Large intestine (tissue), 12 donors: ENCODE measurements at places on chromosomes 7 and 10. TPM values are rescaled to one million over a fixed set of nuclear protein-coding genes. Genes with fewer than 3 reads are reported as not detected.

MRLN gene
- 0.33 TPM for polyA plus RNA-seq

DNA sequence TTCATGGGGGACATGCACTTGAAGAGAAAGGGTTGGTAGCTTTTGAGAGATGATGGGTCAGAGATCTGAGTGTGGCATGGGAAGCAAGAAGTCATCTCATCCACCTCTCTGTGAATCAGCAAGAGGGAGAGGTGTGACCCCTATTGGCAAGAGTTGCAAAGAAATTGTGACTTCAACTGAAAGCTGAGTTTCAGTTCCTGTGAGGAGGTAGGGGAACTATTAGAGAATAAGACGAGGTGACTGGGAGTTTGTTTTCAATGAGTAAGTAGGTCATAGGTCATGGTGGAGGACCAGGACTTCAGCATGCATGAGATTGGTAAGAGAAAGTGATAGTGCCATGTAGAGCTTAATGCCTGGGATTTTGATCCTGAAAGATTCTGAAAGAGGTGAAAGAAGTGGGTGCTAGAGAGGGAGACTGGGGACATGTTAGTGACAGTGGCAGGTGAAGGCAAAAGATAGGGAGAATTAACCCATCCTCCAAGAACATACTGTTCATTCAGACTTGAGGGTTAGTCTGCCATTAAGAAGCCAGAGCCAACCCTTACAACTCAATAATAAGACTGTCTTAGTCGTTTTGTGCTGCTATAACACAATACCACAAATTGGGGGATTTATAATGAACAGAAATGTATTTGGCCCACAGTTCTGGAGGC is 75.5 kb upstream of the CAPZA2 start:
- no peak overlapping the region for H3K27ac ChIP-seq
- no peak overlapping the region for H3K4me3 ChIP-seq
- DNase-seq: peak; percentile 50
- H3K36me3 ChIP-seq: no peaks in the 10 kb centered on the region
- no peaks in the 10 kb centered on the region for H3K27me3 ChIP-seq

- no peaks in the 10 kb centered on the region for H3K36me3 ChIP-seq
- H3K4me1 ChIP-seq: no peaks in the 10 kb centered on the region
- DNase-seq: no peak
Measured at GRCh38 chr7:93053949-93054943, 63.5 kb downstream of the SAMD9 start.

DNA sequence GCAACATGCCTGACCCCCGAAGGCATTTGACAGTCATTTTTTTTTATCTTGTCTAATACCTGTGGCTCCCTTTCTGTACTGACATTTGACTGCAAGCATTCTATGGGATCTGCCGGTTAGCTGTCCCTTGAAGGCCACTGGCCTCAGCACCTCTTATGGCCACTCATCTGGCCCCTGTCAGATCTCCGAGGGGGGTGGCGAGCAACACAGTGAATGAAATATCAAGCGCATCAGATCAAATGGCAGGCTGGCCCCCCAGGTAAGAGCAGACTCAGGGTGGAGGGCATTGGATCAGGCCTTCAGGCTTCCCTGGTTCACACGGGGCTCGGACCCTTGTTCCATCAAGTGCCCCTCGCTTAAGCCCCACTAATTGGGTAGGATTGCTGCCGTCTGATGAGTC is 199.6 kb upstream of the MKI67 start:
- no peaks in the 10 kb centered on the region for H3K4me1 ChIP-seq
- no peak overlapping the region for H3K4me3 ChIP-seq
- no peak for DNase-seq
- no peaks in the 10 kb centered on the region for H3K36me3 ChIP-seq

GRCh38 chr7:73829921-73830680 is 695 bp upstream of the CLDN4 start:
- H3K27ac ChIP-seq: peak overlapping the region; percentile 100
- H3K4me1 ChIP-seq: peaks cover 47% of the 10 kb centered on the region
- peak; percentile 93 for DNase-seq
- no peaks in the 10 kb centered on the region for H3K36me3 ChIP-seq
- no peaks in the 10 kb centered on the region for H3K27me3 ChIP-seq

DNA sequence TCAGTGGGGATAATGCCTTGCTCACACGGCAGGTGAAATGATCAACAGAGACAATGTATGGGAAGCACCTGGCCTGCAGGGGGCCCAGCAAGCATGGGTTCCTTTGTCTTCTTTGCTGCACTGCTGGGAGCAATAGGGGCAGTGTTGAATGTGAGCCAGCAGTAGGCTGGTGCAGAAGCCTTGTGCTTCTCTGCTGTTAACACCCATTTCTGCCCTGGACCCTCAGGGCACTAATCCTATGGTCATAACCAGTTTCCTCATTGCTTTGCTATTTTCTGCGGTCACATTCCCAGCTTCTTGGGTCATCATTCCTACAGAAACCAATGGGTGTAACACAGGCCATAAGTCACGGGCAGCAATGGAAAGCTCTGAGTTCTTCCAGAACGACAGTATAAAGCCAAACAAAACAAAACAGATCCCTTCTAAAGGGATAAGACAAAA is 10.9 kb upstream of the LGI1 start:
- DNase-seq: peak; percentile 70
- peaks cover 17% of the 10 kb centered on the region for H3K4me1 ChIP-seq
- peak overlapping the region; percentile 40 for H3K27ac ChIP-seq
- H3K27me3 ChIP-seq: no peaks in the 10 kb centered on the region

C7orf57 gene
- polyA plus RNA-seq: 0.28 TPM

- H3K27me3 ChIP-seq: no peaks in the 10 kb centered on the region
- no peak overlapping the region for H3K27ac ChIP-seq
- no peak overlapping the region for H3K4me3 ChIP-seq
Measured at GRCh38 chr7:117262546-117262945, 60.3 kb downstream of the WNT2 start.

JAKMIP3 gene
- 0.45 TPM for polyA plus RNA-seq

FAM25A gene
- polyA plus RNA-seq: not detected

GRCh38 chr7:32218741-32219288 is 148.6 kb upstream of the PDE1C start:
- DNase-seq: no peak
- no peaks in the 10 kb centered on the region for H3K4me1 ChIP-seq

- no peaks in the 10 kb centered on the region for H3K27me3 ChIP-seq
- no peak for DNase-seq
- no peaks in the 10 kb centered on the region for H3K36me3 ChIP-seq
- H3K4me3 ChIP-seq: peak overlapping the region; percentile 37
- H3K27ac ChIP-seq: peak overlapping the region; percentile 49
Measured at GRCh38 chr10:95756809-95757684, 1.1 kb downstream of the ENTPD1 start.

DNA sequence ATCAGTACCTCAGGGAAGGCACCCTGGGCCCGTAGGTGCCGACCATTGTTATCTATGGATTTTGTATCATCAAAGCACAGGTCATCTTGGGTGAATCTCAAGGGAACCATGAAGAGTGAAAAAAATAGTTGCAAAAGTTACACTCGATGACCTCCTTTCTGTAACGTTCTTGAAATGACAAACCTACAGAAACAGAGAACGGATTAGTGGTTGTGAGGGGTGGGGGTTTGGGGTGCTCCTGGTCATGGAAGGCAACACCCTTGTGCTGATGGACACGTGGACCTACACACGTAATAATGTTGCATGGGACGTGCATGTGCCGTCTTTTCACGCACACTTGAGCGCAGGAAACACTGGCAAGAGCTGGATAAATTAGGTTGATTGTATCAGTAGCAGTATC is 655.9 kb downstream of the SDK1 start:
- no peaks in the 10 kb centered on the region for H3K27me3 ChIP-seq
- no peaks in the 10 kb centered on the region for H3K4me1 ChIP-seq
- H3K4me3 ChIP-seq: no peak overlapping the region
- DNase-seq: no peak

GRCh38 chr10:49212783-49213182 is 24.6 kb upstream of the TMEM273 start:
- no peak overlapping the region for H3K4me3 ChIP-seq
- H3K4me1 ChIP-seq: no peaks in the 10 kb centered on the region
- peaks cover 10% of the 10 kb centered on the region for H3K27me3 ChIP-seq

- no peak overlapping the region for H3K4me3 ChIP-seq
- H3K4me1 ChIP-seq: peaks cover 5% of the 10 kb centered on the region
- H3K36me3 ChIP-seq: no peaks in the 10 kb centered on the region
- no peaks in the 10 kb centered on the region for H3K27me3 ChIP-seq
- DNase-seq: no peak
Measured at GRCh38 chr10:5510281-5511072, 11.1 kb upstream of the CALML5 start.

GRCh38 chr10:515674-516073 is 173.8 kb downstream of the DIP2C start:
- H3K36me3 ChIP-seq: peaks cover 9% of the 10 kb centered on the region
- H3K27me3 ChIP-seq: no peaks in the 10 kb centered on the region
- H3K4me1 ChIP-seq: peaks cover 7% of the 10 kb centered on the region
- H3K4me3 ChIP-seq: no peak overlapping the region

- H3K4me1 ChIP-seq: no peaks in the 10 kb centered on the region
- H3K27ac ChIP-seq: no peak overlapping the region
- no peaks in the 10 kb centered on the region for H3K36me3 ChIP-seq
Measured at GRCh38 chr10:113422371-113422770, 130.5 kb upstream of the HABP2 start.

DNA sequence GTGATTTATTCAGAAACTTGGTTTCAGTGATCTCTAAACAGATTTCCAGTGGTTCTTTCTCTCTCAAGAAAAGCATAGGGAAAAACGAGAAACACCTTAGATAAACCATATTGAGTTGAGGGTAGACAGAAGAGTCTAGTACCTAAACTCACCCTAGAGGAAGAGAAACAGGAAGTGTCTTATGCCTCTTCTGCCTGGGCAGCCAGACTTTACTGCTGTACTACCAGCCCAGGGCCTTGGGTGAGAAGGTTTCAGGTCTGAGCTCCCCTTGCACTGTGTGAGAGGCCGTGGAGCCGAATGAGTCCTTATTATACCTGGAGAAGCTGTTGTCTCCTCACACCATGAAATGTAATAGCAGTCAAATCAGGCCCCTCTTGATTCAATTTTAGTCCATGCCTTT is 18.2 kb downstream of the HIF1AN start:
- H3K36me3 ChIP-seq: peaks cover 17% of the 10 kb centered on the region
- DNase-seq: no peak
- no peak overlapping the region for H3K4me3 ChIP-seq
- no peaks in the 10 kb centered on the region for H3K27me3 ChIP-seq
- H3K4me1 ChIP-seq: peaks cover 19% of the 10 kb centered on the region
- no peak overlapping the region for H3K27ac ChIP-seq

DNA sequence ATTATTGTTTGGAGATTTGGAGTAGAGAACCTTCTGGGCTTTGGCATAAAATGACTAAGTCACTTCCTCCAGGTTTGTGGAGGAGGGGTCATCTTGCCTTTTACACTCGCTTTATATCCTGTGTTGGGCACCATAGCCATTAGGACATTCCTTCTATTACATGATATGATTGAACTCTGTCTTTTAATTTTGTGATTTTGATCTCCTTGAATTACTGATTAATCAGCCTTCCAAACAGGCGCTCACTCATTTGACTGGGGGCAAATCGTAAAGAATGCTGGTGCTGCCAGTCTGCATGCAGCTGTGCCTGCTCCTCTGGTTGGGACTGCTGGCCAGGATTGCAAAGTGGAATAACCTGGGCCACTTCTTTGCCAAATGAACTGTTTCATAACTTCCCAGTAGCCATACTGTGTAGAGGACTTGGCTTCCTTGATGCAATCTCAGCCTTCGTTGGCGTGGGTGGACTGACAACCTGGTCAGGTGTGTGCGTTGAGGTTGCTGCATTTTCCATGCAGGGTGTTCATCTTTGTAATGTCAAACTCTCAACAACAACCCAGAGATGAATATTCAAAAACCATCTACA is 65.9 kb upstream of the RAB11FIP2 start:
- H3K4me3 ChIP-seq: no peak overlapping the region
- no peak for DNase-seq
- no peaks in the 10 kb centered on the region for H3K4me1 ChIP-seq
- H3K27ac ChIP-seq: no peak overlapping the region

- no peaks in the 10 kb centered on the region for H3K36me3 ChIP-seq
- H3K27ac ChIP-seq: no peak overlapping the region
- H3K4me1 ChIP-seq: no peaks in the 10 kb centered on the region
- H3K27me3 ChIP-seq: no peaks in the 10 kb centered on the region
- DNase-seq: no peak
- H3K4me3 ChIP-seq: no peak overlapping the region
Measured at GRCh38 chr7:89028319-89028718, 232.8 kb upstream of the TEX47 start.

GRCh38 chr7:156765901-156766656 is 125.5 kb downstream of the RNF32 start:
- H3K4me1 ChIP-seq: peaks cover 8% of the 10 kb centered on the region
- no peak overlapping the region for H3K27ac ChIP-seq
- DNase-seq: no peak
- no peaks in the 10 kb centered on the region for H3K36me3 ChIP-seq
- H3K27me3 ChIP-seq: no peaks in the 10 kb centered on the region

DNA sequence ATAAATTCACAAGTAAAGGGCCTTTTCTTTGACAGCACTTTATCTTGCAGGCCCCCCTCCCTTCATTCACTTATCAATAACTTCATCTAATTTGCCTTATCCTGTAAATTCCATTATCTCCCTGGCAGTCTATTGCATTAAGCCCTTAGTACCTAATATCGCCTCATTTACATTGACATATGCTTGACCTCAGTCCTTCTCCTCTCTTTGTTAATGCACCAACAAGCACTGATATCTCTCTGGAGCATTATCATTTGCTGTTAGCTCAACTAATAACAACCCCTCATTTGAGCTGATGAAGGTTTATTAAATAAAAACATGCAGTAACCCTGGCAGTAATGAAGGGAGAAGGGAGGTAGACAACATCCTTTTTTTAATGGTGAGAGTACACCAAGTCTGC is 46.8 kb downstream of the EXOC4 start:
- no peak overlapping the region for H3K4me3 ChIP-seq
- H3K36me3 ChIP-seq: no peaks in the 10 kb centered on the region
- no peaks in the 10 kb centered on the region for H3K4me1 ChIP-seq
- no peak overlapping the region for H3K27ac ChIP-seq

DNA sequence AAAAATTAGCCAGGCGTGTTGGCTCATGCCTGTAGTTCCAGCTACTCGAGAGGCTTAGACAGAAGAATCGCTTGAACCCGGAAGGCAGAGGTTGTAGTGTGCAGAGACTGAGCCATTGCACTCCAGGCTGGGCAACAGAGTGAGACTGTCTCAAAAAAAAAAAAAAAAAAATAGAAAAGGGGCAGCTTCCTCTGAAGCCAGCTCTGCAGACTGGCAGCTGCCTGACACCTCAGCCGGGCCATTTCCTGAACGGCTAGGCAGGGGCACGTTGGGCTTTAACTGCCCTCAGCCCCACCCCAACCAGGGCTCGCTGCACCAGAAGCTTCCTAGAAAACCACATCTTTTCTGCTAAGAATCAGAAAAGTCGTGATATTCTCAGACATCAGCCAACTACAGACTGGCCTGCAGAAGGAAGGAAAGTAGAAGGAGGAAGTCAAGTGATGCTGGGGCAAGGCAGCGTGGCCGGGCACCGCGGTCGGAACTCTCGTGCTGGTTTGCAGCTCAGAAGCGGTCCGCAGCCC is 38.0 kb downstream of the PRKAG2 start:
- no peaks in the 10 kb centered on the region for H3K27me3 ChIP-seq
- H3K4me3 ChIP-seq: no peak overlapping the region
- peaks cover 12% of the 10 kb centered on the region for H3K36me3 ChIP-seq
- peaks cover 10% of the 10 kb centered on the region for H3K4me1 ChIP-seq

- no peaks in the 10 kb centered on the region for H3K27me3 ChIP-seq
- no peaks in the 10 kb centered on the region for H3K4me1 ChIP-seq
- DNase-seq: no peak
- H3K27ac ChIP-seq: no peak overlapping the region
Measured at GRCh38 chr7:42359946-42360345, 122.9 kb upstream of the GLI3 start.
